Activated CD8-positive, alpha-beta T cell treated with anti-CD3 and anti-CD28 coated beads for 36 hours (primary cell): ENCODE measurements at places on chromosomes 2 and 18.

DNA sequence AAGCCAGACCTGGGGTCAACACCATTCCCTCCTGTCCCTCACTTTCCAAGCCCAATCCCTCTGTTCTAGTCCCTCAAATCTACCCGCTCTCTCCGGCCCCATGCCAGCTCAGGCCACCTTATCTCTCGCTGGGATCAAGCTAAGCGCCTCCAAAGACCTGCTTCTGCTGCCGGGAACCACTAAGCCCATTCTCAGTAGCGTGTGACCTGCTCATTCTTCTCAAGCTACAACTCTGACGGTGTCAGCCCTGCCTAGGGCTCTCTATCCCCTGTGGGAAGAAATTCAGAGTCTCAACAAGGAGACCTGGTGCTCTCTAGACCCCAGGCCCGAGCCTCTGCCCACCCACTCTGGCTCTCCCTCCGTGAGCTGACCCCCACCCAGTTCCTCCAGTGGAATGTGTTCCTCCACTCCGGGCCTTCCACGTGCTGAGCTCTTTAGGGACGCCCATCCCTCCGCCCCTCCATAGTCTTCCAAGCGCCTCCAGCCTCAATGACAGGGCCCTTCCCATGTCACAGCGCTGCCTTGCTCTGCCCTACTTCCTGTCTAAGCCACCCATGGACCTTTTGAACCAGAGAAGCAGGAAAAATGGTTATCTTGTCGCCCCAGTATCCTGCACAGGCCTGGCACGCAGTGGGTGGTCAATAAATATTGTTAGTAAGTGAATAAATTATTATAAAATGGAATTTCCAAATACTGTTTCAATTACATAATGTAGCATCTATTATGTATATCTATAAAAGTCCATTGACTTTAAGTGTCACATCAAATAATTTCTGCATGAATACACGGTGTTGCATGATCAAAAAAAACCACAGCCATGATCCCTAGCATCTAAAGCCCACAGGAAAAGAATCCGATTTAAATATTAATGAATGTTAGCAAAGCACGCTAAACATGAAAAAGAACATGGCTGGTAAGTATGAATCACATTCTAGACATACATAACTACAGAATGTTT, 127.6 kb downstream of the ZNF516 start:
- no peak for DNase-seq

DNA sequence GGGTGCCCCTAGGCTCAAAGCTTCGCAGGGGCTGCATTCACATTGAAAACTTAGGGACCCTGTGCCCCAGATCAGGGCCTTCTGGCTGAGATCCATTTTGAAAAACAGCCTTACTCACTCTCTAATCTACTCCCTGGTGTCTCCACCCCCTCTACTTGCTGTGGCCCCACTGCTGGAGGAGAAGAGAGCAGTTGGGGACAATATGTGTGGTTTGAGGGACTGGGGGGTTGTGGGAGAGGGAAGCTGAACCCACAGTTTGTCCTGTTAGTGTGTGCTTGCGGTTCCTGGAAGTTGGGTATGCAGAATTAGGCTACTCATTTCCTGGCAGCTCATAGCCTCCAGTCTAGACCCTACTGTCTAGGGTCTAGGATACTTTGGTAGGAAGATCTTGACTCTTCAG, 211.4 kb downstream of the PRKCE start:
- DNase-seq, result peak; percentile 37

- DNase-seq, result no peak
Measured at GRCh38 chr2:180938451-180938850, 42.0 kb upstream of the UBE2E3 start.

DNA sequence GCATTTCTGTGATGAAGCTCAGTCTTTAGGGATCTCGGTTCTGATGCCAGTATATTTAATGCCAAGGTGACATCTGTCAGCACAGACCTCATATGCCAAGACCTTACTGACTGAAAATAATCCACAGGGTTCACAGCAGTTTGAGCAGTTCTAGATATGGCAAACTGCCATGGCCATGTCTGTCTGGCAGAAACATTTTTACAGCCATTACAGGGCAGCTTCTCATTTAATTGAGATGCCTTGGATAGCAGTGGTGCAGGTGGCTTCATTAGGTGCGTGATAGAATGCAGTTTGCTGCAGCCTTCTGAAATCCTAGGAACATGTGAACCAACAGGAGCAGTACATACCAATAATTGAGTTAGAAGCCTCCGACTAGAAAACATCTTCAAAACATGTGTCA, 510.6 kb downstream of the XIRP2 start:
- DNase-seq, result no peak

DNA sequence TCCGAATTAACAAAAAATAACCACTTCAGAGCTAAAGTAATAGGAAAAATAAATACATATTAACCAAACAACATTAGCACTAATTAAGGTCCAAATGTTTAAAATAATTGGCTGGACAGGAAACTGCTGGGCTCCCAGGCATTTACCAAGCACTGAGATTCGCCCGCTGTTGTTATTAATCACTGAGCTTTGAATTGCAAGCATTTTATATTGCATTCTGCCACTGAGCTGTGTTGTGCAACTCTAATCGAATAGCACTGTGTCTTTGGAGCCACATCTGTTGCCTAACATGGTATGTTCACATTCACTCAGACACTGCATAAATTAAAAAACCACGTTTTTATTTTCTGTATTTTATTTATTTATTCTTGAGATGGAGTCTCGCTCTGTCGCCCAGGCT, 88.9 kb downstream of the SOWAHC start:
- DNase-seq, result no peak
